ENCODE measurements at places on chromosomes 13 and 19.

GRCh38 chr19:47013041-47013517, 6.6 kb upstream of the NPAS1 start:
- DNase-seq = peak; percentile 71

DNA sequence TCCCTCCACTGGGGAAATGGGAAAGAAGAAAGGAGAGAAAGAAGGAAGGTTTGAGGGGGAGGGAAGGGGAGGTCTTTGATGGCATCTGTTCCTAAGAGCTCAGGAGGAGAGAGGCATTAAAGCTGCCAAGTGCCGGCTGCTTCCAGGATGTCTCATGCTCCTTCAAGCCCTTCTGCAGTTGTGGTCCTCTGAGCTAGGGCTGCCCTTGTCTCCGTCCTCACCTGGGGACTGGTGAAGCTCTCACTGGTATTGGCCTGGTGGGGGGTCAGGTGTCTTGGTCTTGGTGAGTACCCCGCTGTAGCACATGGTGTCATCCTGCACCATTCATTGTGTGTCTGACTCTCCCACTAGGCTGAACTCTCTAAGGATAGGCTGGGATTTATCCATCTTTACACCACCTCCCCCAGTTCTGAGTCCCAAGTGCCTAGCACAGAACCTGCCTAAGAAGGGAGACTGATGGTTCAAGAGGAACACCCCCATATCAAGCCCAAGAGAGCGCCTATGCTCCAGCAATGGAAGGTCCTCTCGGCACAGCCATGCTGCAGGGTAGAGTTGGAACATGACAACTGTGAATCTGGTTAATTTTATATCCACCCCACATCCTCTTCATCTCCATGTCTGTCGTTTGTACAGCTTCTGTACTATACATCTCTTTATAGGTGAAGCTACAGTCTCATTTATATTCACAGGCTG, 83.7 kb downstream of the AKAP11 start:
- no peak for DNase-seq

GRCh38 chr13:97165502-97166425, 56.4 kb upstream of the MBNL2 start:
- DNase-seq = no peak

GRCh38 chr19:43552616-43553015, 19.6 kb downstream of the ZNF575 start:
- DNase-seq = no peak

All from epithelial cell of esophagus (primary cell).